ENCODE measurements at places on chromosomes 1 and 21. TPM values are rescaled to one million over a fixed set of nuclear protein-coding genes. Genes with fewer than 3 reads are reported as not detected.

The ZFP69 gene
- total RNA-seq: 1.4 TPM

- H3K4me1 ChIP-seq: no peaks in the 10 kb centered on the region
- no peak overlapping the region for H3K4me3 ChIP-seq
- no peaks in the 10 kb centered on the region for H3K36me3 ChIP-seq
Observed at GRCh38 chr1:157412308-157412707, 140.0 kb downstream of the FCRL5 start.

The F11R gene
- total RNA-seq: 15.2 TPM

The SLC9A1 gene
- total RNA-seq: 14.2 TPM

The AK5 gene
- total RNA-seq: 32.0 TPM

The CYP4A11 gene
- not detected for total RNA-seq

GRCh38 chr1:109649491-109649914 lies 6.4 kb upstream of the GSTM4 start:
- H3K27me3 ChIP-seq: no peaks in the 10 kb centered on the region
- H3K4me1 ChIP-seq: no peaks in the 10 kb centered on the region
- H3K4me3 ChIP-seq: no peak overlapping the region
- DNase-seq: no peak
- H3K36me3 ChIP-seq: no peaks in the 10 kb centered on the region
- no peak overlapping the region for H3K27ac ChIP-seq

DNA sequence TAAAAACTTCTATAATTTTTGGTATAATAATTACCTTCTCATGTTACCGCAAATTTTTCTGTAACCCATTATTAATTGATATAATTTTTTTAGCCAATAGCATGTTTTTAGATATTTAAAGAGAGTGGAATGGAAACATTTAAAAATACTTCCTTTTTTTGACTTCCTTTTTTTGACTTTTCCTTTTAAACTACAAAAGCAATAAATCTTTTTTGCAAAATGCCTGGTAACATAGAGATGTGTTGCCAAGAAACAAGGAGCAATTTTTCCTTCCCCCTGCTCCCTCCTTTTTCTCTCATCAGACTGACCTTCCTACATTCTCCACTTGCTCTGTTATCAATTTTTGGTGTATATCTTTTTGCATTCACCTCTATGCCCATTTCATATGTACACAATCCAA lies 666.2 kb downstream of the ADGRL2 start:
- no peak for DNase-seq
- no peak overlapping the region for H3K4me3 ChIP-seq
- no peaks in the 10 kb centered on the region for H3K27me3 ChIP-seq
- H3K36me3 ChIP-seq: no peaks in the 10 kb centered on the region
- no peaks in the 10 kb centered on the region for H3K4me1 ChIP-seq

The GPR153 gene
- 0.19 TPM for total RNA-seq

The DISP3 gene
- total RNA-seq: 0.56 TPM

The RAB7B gene
- total RNA-seq: not detected

All from CD4-positive, alpha-beta T cell (primary cell).